ENCODE measurements at places on chromosomes 4 and X.
A peak's percentile ranks its signal among the peaks of the same experiment; 100 is the strongest.

DNA sequence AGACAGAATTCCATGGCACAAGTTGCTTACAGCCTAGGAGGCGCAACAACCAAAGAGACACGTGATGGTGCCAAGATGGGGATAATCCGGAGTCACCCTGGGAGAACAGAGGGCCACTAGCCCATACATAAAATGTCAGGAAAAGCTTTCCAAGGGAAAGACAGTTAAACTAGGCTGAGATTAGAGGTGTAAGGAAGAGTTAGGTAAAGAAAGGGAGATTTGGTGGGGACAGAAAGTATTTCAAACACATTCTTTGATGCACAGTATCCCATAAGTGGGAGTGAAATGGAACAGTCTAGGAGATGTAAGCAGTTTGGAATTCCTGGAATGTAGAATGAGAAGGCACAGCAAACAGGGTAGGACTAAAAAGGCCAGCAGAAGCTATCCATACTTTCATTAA lies 860.9 kb upstream of the LCORL start:
- DNase-seq = no peak

DNA sequence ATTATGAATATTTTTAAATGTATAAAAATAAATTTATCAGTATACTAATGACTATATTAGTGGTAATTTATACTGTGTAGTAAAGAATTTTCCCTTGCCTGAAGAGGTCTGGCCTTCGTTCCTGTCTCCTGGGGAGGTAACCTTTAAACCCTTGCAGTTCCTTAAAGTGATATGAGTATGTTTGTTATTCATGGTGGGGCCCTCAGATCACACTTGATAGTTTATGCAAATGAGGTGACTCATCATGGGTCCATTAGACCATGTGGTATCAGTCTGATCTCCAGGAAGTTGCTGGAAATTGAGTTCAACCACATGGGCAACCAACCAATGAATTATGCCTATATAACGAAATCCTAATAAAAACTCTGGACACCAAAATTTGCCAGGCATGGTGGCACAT lies 904.1 kb downstream of the RPA4 start:
- DNase-seq = no peak

DNA sequence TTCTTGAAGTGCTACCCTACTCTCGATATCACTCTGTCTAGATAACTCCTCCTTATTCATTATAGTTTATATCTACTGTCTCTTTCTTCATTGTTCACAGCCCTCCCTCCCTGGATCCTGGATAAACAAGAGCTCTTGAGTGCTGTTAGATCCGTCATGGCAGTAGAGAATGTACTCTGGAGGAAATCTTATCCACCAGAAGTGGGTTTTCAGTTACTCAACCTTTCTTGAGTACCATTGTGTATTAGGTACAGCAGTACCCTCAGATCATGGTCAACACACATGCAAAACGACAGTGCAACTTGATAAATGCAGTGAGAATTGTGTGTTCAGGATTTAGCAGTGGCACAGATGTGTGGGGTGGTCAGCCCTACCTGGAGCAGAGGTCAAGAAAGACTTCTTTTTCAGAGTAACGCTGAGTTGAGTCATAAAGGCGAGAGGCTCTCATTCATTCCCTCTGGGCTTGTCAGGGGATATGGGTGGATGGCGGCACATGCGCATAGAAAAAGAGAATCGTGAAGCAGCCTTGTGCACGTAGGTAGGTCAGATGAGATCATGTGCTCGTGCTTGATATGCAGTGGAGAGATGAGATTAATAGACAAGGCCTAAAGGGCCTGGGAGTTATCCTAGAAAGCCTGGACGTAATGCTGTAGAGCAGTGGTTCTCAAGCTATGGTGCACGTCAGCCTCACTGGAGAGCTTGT lies 89.5 kb downstream of the SNX25 start:
- no peak for DNase-seq

DNA sequence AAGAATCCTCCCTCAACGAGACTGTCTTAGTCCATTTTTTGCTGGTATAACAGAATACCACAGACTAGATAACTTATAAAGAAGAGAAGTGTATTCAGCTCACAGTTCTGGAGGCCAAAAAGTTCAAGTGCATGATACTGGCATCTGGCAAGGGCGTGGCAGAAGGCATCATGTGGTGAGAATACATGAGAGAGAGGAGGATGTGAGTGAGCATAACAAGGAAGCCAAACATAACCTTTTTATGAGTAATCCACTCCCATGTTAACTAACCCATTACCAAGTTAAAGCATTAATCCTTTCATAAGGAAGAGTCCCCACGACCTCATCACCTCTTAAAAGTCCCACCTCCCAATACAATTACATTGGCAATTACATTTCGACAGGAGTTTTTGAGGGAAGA lies 504.6 kb downstream of the IQCM start:
- no peak for DNase-seq

- DNase-seq = no peak
Observed at GRCh38 chrX:68286980-68287379, 146.3 kb downstream of the OPHN1 start.

- DNase-seq = no peak
Observed at GRCh38 chrX:2391869-2392606, 108.7 kb downstream of the DHRSX start.

DNA sequence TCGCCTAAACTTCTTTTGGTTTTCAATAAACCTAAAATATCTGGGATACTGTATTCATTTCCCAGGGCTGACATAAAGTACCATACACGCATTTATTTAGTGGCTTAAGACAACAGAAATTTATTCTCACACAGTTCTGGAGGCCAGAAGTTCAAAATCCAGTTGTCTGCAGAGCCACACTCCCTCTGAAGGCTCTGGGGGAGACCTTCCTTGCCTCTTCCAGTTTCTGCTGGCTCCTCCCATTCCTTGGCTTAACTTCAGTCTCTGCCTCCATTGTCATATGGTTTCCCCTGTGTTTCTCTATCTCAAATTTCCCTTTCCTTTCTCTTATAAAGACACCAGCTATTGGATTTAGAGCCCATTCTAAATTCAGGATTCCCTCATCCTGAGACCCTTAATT lies 44.4 kb downstream of the NR3C2 start:
- no peak for DNase-seq

DNA sequence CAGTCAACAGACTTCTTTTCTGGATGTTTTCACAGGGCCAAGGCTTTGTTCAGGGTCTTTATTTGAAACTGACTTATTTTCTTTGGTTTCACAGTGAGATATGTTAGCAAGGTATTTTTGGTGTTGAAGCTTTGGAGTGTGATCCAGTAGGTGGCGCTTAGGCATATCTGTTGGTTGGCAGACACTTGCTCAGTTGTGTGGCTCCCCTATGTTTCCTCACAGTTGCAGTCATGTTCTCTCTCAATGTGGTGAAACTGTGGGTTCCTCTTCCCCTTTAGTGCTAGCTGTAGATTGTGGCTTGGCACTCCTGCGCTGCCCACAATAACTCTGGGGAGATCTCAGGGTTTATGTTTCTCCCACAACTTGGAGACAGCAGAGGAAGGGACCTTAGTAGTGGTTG lies 460.8 kb downstream of the SLITRK2 start:
- no peak for DNase-seq

DNA sequence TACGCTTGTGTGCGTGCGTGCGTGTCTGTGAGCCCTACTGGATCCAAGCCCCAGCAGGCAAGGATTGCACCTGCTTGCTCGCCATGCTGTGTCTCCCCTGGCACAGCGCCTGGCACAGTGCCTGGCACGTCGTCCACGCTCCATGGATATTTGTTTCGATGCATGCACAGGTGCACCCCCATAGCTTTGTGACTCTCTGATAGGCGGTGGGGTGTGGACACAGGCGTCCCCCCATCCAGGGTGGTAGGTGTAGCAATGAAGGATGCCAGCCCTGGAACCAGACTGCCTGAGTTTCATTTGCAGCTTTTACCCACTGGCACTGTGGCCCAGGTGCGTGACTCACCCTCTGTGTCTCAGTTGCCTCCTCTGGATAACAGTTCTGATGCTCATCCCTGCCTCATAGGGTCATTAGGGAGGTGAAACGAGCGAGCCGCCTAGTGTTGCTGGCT lies 20.2 kb downstream of the PIGG start:
- DNase-seq = no peak

DNA sequence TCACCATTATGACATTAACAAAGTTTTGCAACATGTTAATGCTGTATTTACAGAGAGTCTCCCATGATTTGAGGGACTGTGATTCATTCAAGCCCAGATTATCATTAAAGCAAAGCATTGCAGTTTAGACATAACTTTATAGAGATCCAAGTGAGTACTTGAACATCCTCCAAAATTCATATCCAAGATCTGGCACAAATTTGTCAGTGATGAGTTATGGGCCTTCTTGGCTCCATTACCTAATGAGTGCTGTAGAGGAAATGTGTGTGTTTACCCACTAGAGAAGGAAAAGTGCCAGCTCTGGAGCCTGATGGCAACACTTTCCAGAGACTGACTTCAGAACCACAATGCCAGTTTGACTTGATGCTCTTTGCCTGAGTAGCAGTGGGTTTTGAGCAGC lies 432.3 kb downstream of the GALNTL6 start:
- DNase-seq = no peak

GRCh38 chr4:20847124-20847747 lies 147.0 kb downstream of the PACRGL start:
- no peak for DNase-seq

DNA sequence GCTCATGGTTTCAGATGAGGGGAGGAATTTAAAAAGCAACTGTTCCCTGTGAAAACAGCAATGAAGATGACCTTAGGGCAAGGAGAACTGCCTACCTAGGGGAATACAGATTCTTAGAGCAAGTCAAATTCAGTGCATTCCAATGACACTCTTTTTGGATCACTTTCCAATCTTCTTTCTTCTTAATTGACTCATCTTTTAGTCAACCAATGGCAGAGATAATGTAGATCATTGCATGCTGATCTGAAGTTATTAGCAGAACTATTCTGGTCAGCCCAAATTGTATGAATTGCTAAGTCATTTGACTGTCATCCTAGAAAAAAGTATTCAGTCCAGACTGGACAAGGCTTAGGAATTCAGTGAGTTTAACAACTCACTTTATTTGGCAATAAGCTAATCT lies 12.6 kb upstream of the NR3C2 start:
- no peak for DNase-seq

GRCh38 chr4:121765971-121766538 lies 1.1 kb upstream of the SMIM43 start:
- no peak for DNase-seq

DNA sequence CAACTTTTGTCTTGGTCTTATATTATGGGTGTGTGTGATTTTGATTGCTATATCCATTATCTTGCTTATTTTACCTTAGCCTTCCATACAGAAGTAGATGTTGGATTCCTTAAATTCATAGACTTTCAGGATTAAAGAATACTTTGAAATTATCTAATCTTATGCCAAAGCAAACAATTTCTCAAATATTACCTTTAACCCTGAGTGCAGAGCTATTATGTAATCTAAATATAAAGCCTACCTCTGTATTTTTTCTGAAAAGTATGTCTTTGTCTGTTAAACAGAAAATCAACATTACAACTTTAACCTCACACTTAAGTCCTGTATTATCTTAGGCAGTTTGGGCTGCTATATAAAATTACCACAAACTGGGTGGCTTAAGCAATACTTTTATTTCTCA lies 782.5 kb downstream of the STIM2 start:
- no peak for DNase-seq

- DNase-seq = no peak
Observed at GRCh38 chr4:72809208-72809607, 240.2 kb upstream of the ADAMTS3 start.

GRCh38 chr4:35730414-35730813 lies 513.9 kb downstream of the ARAP2 start:
- no peak for DNase-seq

DNA sequence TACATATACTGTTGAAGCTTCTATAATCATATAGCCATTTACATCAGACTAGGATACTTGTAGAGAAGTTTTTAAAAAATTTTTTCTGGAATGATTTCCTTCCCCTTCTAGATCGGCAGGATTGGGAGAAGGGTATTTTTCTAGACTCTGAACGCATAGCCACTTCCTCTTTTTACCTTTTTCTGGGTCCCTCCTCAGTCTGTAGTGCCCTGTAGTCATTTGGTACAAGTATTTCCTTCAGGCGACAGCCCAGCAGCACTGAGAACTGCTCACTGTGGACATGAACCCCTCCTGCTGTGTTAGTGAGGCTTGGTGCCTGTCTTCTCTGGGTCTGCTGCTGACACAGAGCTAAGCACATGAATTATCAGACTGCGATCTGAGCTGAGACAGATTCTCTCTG lies 255.4 kb downstream of the ARHGAP10 start:
- DNase-seq = no peak

DNA sequence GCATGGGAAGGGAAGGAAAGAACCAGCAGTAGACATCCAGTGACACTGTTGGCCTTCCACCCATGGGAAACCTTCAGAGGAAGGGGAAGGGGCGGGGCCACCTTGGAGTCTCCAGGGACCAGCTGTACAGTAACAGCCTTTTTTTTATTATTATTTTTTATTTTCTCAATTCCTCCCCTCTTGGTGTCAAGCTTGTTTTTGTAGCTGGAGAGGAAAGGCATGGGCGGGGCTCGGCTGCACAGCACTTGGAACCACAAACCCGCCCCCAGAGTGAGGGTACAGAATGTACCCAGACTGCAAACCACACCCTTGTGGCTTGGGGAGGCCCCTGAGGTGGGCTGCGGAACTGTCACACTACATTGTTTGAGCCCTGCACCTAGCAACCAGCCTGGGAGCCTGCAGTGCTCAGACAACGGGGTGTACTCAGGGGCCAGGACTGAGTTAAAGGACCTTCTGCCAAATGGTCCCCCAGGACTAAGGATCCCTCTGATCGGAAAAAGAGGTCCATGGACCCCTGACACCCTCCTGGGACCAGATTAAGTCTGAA lies 45.7 kb downstream of the PRPS1 start:
- peak; percentile 95 for DNase-seq

DNA sequence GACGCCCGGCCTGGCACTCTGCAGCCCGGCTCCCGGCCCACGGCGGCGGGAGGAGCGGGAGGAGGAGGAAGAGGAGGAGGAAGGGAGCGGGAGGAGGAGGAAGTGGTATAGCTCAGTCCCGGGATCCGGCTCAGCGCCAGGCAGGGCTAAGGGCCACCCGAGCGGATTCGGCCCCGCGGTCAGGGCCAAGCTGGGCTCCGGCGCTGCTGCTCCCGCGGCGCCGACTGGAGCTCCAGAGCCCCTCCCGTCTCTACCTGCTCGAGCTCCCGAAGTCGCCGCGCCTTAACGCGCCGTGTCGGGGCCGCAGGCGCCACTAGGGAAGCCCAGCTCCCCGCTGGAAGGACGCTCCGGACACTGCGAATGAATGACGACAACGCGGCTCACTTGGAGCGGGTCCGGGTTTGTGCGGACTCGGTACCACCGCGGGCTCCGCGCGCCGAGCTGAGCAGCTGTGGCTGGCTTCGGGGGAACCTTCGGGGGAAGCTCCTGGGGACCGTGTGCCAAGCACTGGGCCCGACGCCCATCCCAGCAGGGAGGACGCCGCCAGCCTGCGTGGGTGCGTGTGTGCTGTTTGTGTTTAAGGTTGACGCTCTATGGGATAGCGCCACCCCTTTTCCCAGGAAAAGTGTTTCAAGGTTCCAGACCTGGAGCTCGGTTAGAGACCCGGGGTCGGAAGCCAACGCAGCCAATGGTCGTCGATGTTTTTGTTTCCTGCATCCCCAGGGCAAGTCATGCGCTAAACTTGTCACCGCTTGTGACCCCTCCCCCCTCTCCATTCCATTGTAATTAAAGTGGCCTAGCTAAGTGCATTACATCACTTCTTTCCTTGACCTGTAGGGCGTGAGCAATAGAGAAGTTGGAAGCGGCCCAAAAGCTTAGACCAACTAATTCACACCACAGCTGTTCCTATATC lies at the start of gene TBC1D9:
Gene TBC1D9 (minus strand): TSS at position 67 of the 913 bp plus-strand sequence. CDS start 340 bp downstream, outside the sequence.
- peak; percentile 26 for DNase-seq
